Activated T-helper 17 cell treated with anti-CD3 and anti-CD28 coated beads, Interleukin-2, amount 50 U/mL, for 72 hours (primary cell): ENCODE measurements at places on chromosomes 7 and 10.

GRCh38 chr10:48548531-48549135 lies 56.2 kb downstream of the ARHGAP22 start:
- no peak for ATAC-seq

- ATAC-seq = no peak
Measured at GRCh38 chr7:25122373-25122772, 2.7 kb downstream of the CYCS start.

- no peak for ATAC-seq
Measured at GRCh38 chr7:127162366-127162765, 90.4 kb downstream of the GRM8 start.

DNA sequence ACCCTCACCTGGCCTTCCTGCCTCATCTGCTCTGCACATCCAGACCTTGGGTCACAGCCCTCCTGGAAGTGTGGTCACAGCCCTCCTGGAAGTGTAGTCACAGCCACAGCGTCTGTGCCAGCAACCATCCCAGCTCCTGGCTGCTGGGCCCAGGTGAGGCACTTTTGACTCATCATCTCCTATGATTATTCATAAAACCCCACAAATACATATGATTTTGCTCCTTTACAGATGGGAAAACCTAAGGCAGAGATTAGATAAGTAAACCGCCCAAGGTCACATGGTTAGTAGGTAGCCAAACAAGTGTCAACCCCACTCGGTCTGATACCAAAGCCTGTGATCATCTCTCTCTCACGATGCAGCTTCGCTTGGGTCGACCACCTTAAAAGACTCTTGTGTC lies 94.3 kb downstream of the PRLHR start:
- no peak for ATAC-seq

- ATAC-seq = no peak
Measured at GRCh38 chr10:118595598-118596425, at the start of gene PRLHR. PRLHR (minus strand) TSS chr10:118595648; CDS start chr10:118595244, 404 bp downstream.

- ATAC-seq = no peak
Measured at GRCh38 chr7:142451296-142451695, 193.4 kb upstream of the PRSS58 start.

- ATAC-seq = no peak
Measured at GRCh38 chr10:52409195-52409594, 95.1 kb downstream of the DKK1 start.

DNA sequence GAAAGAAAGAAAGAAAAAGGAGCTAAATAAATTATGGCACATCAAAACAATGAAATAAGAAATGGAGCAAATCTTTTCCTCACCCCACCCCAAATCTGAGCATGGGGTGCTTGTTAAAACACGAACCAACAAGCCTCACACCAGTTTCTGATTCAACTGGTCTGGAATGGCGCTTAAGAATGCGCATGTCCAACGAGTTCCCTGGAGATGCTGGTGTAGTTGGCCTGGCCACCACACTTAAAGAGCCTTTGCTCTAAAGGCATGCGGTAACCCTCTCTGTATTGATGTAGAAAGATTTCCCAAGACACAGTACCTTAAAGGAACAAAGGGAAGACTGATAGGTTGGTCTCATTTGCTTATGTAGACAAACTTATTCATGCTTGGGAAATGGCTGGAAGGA lies 49.1 kb upstream of the STEAP1B start:
- ATAC-seq = no peak

DNA sequence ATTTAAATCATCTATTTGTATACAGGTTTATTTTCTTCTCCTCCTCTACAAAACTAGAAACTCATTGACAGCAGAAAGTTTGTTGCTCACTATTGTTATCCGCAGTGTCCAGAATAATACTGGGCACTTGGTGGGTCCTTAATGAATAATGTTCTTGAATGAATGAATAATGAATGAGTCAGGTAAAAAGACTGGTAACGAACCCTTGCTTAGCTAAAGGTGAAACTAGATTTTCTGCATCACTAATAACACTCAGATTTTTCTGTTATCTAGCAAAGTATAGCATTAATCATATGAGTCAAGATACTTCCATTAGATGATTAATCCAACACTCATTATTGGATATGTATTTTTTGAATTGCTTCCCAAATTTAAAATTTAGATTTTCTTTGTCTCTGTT lies 953.2 kb downstream of the SORCS3 start:
- no peak for ATAC-seq

DNA sequence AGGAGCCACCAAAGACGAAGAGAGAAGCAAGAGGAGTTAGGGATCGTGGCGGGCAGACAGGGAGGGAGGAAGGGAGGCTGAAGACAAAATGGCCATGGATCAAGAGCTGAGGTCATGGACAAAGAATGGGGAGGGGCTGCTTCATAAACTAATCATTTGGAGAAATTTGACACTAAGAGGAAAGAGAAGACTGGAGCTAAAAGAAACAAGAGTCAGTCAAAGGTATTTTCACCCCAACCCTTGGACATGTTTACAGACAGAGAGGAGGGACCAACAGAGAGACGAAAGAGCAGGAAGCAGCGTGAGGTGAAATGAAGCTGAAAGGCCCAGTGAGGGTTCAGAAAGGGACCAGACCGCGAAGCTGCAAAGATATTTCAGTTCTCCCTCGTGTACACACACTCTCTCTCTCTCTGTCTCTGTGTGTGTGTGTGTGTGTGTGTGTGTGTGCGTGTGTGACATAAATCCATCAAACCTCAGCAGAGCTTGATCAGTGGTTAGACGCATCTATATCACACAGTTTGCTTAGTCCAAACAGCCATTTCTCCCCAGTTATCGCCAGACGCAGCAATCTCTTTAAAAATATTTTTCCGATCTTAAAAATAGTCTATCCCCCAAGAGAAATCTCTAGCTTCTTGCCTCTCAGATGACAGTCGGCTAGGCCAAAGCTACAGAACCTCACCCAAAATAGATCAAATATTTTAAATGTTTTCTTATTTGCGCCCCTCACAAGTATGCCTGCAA lies 12.5 kb upstream of the CALD1 start:
- ATAC-seq = no peak

DNA sequence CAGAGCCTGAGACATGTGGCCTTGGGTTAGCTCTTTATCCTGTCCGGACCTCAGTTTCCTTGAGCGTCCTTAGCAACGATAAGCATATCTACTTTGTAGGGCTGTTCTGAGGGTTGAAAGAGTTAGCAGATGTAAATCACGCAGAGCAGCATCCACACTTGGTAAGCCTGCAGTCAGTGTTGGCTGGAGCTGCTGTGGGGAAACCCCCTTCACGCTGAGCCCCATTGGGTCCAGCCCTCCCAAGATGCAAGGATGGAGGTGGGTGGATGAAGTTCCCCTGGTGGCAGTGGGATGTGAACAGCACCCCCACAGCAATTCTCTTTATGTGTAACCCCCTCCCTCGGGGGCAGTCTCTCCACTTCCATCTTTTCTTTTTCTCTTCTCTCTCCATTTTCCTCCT lies 109.9 kb downstream of the PLXNA4 start:
- ATAC-seq = no peak

DNA sequence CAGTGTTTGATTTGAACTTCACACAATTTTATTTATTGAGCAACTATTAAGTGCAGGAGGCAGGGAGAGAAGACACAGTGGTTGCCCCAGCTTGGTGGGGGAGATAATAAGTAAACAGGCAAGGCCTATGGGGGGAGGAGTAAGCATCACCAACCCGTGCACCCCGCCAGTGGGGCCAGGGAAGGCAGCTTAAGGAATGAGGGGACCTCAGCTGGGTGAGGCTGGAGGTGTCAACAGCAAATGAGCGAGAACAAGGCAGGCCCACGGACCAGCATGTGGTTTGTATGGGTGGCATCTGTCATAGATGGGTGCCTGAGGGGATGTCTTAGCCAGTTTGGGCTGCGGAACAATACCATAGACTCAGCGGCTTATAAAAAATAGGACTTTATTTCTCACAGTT lies 24.1 kb upstream of the CRHR2 start:
- no peak for ATAC-seq

DNA sequence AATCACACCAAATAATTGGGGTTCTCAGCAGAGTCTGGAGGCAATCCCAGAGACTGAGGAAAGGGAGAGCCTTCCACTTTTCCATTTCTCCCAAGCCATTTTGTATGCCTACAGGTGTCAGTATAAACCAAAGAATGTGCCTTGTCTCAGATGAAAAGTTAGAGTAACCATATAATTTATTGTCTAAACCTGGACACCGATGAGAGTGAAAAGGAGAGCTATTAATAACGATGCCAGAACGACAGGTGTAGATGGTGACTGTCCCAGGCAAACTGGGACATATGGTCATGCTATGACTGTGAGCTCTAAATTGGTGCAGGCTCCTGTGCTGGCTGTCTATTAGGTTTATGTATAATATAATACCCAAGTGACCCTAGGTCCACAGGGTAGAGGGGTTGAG lies 219.6 kb downstream of the ARHGAP12 start:
- no peak for ATAC-seq

GRCh38 chr10:2279711-2280110 lies 542.4 kb upstream of the ADARB2 start:
- ATAC-seq = no peak

DNA sequence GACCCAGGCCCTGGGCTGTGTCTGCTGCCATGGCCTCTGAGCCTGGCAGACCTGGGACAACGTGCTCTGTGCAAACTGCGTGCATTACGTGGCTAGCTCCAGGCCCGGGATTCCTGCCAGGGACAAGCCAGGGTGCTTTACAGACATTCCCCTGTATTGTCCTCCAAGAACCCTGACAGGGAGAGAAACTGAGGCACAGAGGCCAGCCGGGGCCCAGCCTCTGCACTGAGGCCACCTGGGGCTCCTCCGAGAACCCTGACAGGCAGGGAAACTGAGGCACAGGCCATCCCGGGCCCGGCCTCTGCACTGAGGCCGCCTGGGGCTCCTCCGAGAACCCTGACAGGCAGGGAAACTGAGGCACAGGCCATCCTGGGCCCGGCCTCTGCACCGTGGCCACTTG lies 64.9 kb downstream of the CFAP46 start:
- ATAC-seq = no peak

DNA sequence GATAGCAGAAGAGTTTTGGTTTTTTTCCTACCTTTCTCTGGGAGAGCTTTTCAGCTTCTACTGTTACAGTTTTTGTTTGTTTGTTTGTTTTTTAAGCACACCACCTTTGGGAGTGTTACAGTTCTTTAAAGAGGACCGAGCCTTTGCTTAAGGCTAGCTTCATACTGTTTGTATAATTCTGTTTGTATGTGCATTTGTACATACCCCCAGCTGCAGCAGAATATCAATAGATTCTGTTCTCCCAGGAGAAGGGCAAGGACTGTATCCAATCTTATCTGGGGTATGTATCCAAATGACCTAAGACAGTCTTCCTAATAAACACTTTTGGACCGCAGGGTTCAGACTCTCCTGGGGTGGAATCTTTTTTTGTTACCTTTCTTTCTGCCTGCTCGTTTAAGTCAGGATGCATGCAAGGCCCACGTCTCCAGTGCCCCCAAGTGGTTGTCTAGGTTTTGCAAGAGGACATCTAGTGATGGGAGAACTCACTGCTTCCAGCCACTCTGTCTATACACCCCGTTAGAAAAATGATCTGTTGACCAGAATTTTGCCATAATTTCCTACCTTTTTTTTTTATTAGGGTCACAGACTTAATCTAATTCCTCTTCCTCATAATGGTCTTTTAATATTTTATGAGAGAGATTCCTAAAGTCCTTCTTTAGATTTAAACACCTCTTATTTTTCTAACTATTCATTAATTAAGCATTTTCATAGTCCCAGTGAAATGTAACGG lies 23.9 kb downstream of the NRF1 start:
- peak; percentile 98 for ATAC-seq

DNA sequence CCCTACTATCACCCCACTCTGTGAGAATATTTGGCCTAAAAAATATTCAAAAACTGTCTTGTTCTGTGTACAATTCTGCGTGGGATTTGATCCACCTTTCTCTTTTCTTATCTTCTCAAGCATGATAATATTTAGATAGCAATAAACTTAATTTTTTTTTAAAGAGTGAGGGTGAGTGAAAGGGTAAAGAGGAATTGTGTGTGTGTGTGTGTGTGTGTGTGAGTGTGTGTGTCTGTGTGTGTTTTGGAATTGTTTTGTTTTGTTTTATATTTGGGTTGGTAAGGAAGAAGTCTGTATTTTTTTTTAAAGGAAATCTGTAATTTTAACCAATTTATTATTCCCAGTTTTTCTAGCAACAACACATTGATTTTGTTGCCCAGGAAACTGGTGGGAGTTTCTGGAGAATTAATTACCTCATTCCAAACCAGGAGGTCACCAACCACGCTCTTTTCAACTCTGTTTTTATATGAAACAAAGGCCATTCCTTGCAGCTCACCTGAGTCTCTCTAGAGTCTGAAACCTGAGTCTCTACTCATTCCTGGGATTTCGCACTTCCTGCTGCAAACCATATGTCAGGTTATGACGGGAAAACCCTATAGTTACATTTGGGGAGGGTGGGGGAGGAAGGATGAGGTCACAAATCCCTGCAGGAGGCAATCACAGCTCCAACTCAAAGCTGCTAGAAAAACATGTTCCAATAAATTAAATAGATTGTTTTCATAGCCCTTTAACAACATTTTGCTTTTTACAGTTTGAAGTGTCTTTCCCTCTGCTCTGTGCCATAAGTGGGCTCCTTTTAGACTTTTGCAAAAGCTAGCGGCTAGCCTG lies 38.1 kb upstream of the XPNPEP1 start:
- no peak for ATAC-seq

DNA sequence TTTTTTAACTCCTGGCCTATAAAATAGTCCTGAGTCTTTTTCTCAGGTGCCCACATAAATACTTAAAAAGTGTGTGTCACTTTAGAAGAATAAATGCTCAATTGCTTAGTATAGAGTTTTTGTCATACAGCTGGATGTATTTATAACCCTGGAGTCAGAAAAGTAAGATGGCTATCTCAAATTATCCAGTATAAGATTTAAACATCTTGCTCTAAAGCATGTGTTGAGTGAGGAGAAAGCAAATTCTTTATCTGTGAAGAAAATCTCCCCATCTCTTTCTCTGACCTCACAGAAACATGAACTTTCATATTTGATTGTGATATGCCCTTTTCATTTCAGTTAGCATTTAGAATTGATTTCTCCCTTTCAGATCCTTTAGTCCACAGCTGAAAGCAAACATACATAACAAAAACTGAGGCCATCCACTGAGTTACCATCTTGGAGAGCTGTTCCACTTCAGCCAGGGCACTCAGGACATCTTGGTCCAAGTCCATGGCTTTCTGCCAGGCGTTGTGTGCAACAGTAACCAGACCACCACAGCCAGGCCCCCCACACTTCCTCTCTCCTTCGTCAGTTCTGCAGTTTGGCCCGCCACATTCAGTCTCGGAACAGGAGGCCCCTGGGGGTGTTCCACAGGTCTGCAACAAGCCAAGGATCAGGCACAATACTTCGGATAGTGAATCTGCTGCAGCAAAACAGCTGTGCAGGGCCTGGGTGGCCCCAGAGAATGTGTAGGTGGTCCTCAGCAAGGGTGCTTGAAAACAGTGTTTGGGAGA lies 40.9 kb downstream of the DLD start:
- no peak for ATAC-seq

DNA sequence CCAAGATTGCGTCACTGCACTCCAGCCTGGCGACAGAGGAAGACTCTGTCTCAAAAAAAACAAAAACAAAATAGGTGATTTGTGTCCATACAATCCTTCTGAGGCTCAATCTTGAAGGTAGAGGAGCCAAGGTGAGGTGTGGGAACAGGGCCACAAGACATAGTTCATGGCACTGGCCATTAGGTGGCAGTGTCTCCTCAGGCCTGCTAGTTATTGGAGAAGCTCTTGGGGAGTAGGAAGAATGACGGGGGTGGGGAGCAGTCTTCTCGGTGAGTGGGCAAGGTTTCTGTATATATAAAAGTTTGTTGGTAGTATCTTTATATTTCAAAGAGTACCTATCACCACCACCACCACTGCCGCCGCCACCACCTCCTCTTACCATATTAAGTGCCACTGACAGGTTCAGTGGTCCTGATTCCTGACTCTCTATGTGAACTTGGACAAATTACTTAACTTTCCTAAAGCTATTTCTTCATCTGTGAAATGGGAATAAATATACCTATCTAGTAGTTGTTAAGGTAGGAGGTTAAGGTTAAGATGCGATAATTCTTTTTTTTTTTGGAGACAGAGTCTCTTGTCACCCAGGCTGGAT lies 24.0 kb downstream of the CCSER2 start:
- peak; percentile 92 for ATAC-seq
